A549 treated with AZD2906 at 1 μM for 4 hours (cell line): ENCODE measurements at places on chromosomes 7 and 10. TPM values are rescaled to one million over a fixed set of nuclear protein-coding genes. Genes with fewer than 3 reads are reported as not detected.

Gene WNT16
- 2.0 to 3.2 TPM (median 2.6 TPM) in 5 replicates for total RNA-seq

Gene GPR37
- 0.59 to 0.81 TPM (median 0.73 TPM) in 5 replicates for total RNA-seq

Gene OSBPL3
- total RNA-seq: 10.6 to 14.6 TPM (median 13.2 TPM) in 5 replicates

Gene TBX20
- total RNA-seq: 1.6 to 2.6 TPM (median 2.2 TPM) in 5 replicates

Gene ELN
- 0.12 to 0.16 TPM (median 0.14 TPM) in 4 of 5 replicates, not detected in the other for total RNA-seq

Gene COL28A1
- 0.42 to 1.1 TPM (median 0.57 TPM) in 5 replicates for total RNA-seq

Gene KCNIP2
- total RNA-seq: 0.35 to 0.60 TPM (median 0.47 TPM) in 5 replicates

Gene TPK1
- 2.1 to 3.4 TPM (median 3.1 TPM) in 5 replicates for total RNA-seq

Gene ZNF800
- total RNA-seq: 8.4 to 13.3 TPM (median 9.9 TPM) in 5 replicates

Gene ITPRID1
- not detected in 5 replicates for total RNA-seq

Gene SVIL
- total RNA-seq: 18.8 to 24.7 TPM (median 20.4 TPM) in 5 replicates

Gene AKR1C8
- total RNA-seq: 0.08 to 0.25 TPM in 2 of 5 replicates, not detected in the others

Gene BTBD16
- 0.41 to 0.82 TPM (median 0.66 TPM) in 5 replicates for total RNA-seq

Gene PTPRZ1
- total RNA-seq: 0.02 TPM in 1 of 5 replicates, not detected in the others

Gene FXYD4
- total RNA-seq: not detected in 5 replicates

Gene CHRM2
- total RNA-seq: not detected in 5 replicates

Gene OR6B1
- total RNA-seq: not detected in 5 replicates

Gene SERPINE1
- 1,708 to 2,057 TPM (median 1,848 TPM) in 5 replicates for total RNA-seq

Gene SMO
- 11.8 to 15.3 TPM (median 13.6 TPM) in 5 replicates for total RNA-seq

Gene TAS2R60
- total RNA-seq: not detected in 5 replicates

Gene CELF2
- total RNA-seq: 0.02 to 0.10 TPM (median 0.06 TPM) in 5 replicates
